Stimulated activated CD8-positive, alpha-beta memory T cell treated with anti-CD3 and anti-CD28 coated beads, Interleukin-2, amount 100 ng/mL, for 1 hour (primary cell): ENCODE measurements at places on chromosomes 6 and 20.

GRCh38 chr6:35013701-35014100 is 124.6 kb downstream of the ANKS1A start:
- DNase-seq, result no peak

- DNase-seq, result no peak
These were observed 112.6 kb downstream of the SASH1 start for GRCh38 chr6:148455225-148455624.

DNA sequence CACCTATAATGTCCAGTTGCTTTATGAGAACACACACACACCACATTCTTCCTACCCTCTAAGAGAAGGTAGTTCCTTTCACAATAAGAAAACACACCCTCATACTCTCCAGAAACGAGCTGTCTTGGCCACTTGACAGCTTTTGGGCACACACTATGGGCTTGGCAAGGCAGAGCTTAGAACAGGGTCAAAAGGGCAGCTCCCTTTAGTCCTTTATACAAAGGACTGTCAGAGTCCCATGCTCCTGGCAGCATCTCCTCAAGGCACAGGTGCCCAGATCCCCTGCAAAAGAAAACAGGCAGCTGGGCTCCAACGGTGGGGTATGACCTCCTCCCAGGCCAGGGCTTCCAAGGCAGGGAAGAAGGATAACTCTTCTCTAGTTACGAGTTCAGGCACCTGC is 4.9 kb upstream of the LYRM2 start:
- no peak for DNase-seq

DNA sequence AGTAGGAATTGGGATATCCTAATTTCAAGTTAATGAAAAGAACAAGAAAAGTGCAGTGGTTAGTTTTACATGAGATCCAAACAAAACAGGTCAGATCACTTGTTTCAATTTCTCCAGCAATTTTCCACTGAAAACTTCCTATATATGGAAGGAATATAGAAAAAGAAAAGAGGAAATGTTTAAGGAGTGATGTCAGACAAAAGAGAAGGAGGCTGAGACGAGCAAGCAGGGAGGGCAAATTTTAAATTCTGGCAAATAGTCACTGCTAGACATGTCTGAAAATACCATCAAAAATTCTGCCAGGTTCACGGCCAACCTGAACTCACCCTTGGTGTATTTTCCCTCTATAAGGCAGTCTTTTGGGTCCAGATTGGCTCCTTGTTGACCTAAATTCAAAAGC is 9.5 kb upstream of the NUP153 start:
- DNase-seq, result no peak

- no peak for DNase-seq
These were observed 131.6 kb downstream of the RFX6 start for GRCh38 chr6:117008618-117009017.

GRCh38 chr20:38771621-38772020 is 23.4 kb downstream of the ACTR5 start:
- no peak for DNase-seq

DNA sequence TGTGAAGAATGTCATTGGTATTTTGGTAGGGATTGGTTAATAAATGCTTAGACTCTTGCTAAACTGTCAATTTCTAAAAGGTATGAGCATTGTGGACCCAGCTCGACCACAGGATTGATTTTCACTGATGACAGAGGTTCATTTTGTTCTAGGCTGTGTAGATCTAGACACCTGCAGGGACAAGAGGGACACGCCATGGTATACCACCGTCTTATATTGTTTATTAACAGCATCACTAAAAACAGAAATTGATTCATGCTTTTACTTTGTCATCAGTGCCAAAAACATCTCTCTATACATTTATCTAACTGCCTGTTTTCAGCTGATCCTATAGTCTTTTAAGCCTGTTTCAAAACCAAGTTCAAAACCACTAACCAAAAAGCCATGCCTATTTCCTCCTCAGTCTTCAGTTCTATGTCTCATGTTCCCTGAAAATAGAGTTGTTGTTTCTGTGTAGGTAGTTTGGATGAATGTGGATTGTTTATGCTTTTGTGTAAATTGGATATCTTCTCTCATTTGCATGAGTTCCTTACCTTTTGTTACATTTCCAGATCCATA is 109.8 kb downstream of the JAG1 start:
- no peak for DNase-seq

DNA sequence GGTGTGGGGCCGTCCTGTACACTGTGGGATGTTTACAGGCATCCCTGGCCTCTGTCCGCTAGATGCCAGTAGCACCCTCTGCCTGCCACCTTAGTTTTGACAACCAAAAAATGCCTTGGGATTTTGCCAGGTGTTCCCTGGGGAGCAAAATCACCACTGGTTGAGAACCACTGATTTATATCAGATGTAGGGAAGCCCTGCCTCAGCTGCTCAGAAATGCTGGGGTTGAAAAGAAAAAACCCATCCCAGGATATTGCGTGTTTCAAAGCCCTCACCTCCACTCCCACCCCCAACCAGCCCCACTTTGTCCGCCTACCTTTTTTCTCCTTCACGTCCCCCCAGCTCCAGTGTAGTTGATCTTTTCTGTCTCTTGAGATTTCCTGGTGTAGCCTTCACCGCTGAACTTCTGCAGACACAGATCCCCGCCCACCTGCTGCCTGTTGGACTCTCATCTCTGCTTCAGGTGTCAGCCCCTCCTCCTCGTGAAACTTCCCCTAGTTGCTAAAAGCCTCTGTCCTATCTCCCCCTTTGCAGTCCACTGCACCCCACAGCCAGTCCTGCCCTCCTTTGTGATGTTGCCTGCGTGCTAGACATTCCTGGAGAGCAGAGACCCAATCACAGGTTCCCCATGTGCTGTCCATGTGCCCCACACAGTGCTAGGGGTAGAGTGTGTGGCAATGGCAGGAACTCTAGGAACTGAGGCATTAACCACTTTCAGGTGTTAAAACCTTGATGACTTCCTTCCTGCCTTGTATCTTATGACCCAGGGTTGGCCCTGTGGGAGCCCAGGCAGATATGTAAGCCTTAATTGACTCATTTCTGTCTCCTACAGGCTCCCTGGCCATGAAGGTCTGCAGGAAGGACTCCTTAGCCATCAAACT is 98.9 kb downstream of the TBC1D7 start:
- no peak for DNase-seq
